ENCODE measurements at places on chromosomes 4 and X.

GRCh38 chr4:151297170-151297569 lies 20.2 kb downstream of the PRSS48 start:
- no peak for DNase-seq

GRCh38 chrX:101195442-101196173 lies 24.0 kb upstream of the DRP2 start:
- no peak for DNase-seq

- no peak for DNase-seq
Measured at GRCh38 chrX:7159149-7159861, 11.4 kb upstream of the PUDP start.

DNA sequence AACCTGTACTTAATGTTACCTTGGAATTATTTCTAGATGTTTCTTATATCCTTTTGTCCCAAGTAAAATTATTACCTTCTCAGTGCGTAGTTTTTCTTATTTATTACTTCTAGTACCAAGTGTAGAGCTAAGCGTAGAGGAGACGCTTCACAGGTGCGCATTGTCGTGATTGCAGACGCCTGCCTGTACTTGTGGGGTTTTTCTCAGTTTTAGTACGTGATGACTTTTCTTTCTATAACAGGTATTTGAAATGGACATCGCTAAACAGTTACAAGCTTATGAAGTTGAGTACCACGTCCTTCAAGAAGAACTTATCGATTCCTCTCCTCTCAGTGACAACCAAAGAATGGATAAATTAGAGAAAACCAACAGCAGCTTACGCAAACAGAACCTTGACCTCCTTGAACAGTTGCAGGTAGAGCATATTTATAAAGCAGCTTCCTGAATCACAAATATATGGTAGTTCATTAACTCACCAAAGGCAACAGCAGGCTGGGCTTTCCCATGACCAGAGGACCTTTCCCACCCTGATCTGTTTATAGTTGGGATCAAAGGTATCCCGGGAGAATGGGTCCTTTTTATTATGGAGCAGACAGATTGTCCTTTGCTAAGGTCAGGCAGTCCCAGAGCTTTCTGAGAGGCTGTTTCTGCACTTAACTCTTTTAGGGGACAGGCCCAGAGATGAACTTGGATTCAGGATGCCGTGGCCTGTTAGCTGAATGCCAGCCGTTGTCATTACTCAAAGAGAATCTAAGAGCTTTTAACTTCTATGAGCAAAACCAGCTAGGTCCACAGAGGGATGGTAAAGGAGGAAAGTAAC lies 172.9 kb downstream of the PTTG2 start:
- no peak for DNase-seq

DNA sequence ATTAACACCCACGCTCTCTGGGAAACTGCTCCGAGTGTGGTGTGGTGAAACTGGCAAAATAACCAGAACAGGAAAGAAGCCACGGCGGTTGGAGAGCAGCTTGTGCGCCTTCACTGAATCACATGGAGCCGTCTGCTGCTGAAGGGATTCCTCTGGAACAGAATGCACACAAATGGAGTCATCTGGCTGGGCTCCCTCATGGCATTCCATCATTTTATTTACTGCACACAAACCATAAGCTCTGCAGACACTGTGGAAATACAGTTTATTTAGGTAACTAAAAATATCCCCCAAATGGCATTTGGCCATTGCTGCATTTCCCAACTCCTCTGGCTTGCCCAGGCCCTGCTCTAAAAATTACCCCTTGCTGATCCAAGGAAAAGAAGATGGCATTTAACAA lies 187.0 kb upstream of the S100G start:
- DNase-seq: no peak

GRCh38 chrX:63661676-63662075 lies 123.3 kb downstream of the ARHGEF9 start:
- DNase-seq: no peak

DNA sequence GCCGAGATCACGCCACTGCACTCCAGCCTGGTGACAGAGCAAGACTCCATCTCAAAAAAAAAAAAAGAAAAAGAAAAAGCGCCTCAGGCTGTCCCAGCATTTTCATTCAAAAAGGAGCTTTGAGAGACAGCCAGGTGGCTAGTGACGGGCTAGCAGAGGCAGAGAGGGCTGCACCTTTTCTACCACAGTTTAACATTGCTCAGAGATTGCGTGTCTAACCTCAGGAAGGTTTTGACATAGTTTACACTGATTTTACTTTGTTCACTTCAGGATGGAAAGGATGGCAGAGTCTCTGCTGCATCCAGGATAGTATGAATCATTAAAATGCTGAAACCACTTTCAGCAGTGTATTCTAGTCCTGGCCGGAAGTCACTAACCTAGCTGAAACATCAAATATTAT lies 28.1 kb downstream of the ZFP42 start:
- DNase-seq: peak; percentile 55

- no peak for DNase-seq
Measured at GRCh38 chr4:124943145-124943889, 230.8 kb upstream of the ANKRD50 start.

DNA sequence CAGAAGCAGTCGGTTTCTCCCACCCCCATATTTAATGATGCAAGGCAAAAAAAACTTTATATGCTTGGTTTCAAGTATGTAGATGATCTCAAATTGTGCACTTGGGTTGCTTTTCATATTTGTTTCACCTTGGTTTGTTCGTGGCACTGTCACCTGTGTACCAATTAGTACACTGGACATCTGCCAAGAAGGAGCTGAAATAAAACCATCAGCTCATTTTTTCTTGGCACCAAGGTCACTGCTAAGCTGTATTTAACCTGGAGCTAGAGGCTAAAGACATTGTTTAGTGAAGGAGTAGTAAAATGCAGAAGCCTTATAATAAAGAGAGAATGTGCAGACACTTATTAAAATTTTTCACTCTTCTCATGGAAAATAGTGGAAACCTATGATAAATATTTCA lies 430.8 kb downstream of the ARHGAP24 start:
- DNase-seq: no peak

- no peak for DNase-seq
Measured at GRCh38 chrX:150525061-150525919, 43.1 kb upstream of the MTM1 start.

DNA sequence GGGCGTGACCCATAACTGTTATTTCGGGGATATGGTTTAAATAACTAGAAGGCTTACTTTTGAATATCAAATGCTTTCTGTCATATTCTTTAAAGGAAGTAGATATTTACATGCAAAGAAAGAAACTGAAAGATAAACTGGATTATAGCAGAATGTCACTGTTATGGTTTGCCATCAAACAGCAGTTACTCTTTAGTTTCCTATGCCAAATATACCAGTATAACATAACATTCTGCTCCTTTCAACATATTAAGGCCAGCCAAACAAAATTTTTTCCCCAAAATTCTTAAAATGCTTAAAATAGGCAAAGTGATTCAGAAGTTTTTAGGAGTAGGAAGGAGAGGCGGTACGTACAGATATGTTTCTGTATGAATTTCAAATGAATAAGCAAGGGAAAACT lies 27.0 kb downstream of the KDM6A start:
- no peak for DNase-seq

DNA sequence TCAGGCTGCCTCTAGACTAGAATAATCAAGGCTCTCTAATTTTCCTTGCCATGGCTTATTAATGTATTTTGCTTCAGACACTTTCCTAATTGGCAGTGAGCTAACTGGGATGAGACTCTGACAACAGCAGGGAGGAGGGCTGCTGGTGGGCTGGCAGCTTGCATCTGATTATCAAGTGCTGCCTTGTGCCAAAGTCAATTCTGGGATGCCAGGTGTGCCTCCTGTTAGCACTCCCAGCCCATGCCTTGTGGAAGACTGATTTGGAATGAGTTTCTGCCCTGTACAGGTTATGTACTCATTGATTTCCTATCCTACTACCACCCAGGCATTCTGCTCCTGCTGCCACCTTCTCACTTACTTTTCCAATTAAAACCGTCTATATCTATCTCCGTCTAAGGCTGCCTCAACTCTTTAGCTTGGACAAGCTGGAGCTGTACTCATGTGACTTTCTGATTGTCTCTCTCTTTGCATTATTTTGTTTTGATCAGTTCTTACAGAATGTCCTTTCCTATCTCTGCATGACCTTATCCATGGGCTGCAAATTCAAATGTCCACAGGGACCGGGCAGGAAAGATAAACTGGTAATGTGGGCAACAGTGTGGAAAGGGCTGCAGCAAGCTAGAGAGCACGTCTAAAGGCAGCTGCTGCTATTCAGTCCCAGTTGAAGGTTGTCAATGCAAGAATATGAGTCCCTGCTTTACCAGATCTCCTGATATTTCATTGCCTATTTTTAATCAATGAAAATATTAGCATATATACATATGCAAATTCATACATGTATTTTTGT lies 112.6 kb downstream of the GABRA2 start:
- DNase-seq: no peak

GRCh38 chr4:107444-108429 lies 16.6 kb upstream of the ZNF718 start:
- no peak for DNase-seq

DNA sequence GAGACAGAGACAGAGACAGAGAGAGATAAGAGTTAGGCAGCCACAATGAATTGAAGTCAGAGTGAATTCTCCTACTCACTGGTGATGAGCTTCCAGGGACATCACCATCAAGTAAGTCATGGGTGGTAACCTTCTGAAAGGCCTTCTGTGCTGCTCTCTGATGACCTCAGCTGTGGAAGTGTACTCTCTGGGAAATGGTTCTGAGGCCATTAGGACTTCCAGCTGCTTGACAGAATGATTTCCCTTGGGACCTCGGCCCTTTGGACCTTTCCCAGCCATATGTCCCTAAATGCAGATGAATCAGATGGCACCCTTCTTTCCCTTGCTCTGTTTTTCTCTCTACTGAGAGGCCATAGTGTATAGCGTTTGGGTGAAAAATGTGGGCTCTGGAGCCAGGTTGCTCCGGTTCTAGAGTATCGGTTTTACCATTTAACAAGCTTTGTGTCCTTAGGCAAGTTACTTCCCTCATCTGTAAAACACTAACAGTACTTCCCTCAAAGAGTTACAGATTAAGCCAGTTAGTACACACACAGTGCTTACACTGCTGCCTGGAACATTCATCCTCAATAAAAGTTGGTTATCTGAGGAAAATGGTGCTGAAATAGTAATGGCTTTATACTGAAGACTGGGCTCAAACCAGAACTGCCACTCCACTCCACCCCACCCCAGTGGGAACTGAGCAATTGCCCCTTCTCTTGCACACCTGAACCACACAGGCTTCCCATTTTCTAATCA lies 7.6 kb downstream of the SEPTIN11 start:
- no peak for DNase-seq

DNA sequence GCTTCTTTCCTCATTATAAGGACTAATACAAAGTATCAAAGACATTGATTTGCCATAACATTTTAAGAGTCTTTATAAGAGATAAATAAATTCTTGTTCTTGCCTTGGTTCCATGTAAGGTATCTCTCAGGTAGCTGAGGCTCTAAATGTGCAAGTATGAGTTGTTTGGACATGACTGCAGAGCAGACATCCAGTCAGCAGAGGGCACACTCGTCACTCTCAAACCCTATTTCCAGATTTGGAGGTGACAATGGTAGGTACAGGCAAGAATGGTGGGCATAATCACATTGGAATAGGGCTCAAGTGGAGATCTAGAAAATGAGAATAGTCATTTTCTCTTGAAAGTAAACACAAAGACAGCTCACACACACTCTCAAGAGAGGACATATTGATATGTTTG lies 133.3 kb upstream of the ZIC3 start:
- DNase-seq: peak; percentile 48

- DNase-seq: no peak
Measured at GRCh38 chr4:70277121-70277520, 34.7 kb downstream of the CSN3 start.

- DNase-seq: no peak
Measured at GRCh38 chr4:3299122-3299975, 6.5 kb downstream of the RGS12 start.

DNA sequence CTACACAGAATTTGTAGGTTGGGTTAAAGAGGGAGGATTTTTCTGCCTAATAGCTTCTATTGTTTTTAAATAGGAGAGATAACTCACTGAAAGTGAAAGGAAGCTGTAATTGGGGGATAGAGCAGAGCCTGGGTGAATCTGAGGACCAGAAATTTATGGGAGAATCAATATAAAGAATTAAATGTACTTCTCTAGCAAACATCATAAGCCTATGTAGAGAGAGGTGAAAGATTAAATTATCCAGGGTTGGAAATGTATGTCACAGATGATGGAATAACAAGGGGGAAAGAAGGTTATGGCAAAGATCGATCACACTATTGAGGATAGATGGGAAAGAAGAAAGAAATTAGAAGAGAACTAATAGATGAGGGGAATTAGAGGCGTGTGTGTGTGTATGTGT lies 104.4 kb upstream of the DCAF8L1 start:
- no peak for DNase-seq

GRCh38 chr4:186780291-186781031 lies 56.8 kb upstream of the FAT1 start:
- DNase-seq: no peak

- no peak for DNase-seq
Measured at GRCh38 chr4:3200423-3201090, 48.4 kb upstream of the MSANTD1 start.

DNA sequence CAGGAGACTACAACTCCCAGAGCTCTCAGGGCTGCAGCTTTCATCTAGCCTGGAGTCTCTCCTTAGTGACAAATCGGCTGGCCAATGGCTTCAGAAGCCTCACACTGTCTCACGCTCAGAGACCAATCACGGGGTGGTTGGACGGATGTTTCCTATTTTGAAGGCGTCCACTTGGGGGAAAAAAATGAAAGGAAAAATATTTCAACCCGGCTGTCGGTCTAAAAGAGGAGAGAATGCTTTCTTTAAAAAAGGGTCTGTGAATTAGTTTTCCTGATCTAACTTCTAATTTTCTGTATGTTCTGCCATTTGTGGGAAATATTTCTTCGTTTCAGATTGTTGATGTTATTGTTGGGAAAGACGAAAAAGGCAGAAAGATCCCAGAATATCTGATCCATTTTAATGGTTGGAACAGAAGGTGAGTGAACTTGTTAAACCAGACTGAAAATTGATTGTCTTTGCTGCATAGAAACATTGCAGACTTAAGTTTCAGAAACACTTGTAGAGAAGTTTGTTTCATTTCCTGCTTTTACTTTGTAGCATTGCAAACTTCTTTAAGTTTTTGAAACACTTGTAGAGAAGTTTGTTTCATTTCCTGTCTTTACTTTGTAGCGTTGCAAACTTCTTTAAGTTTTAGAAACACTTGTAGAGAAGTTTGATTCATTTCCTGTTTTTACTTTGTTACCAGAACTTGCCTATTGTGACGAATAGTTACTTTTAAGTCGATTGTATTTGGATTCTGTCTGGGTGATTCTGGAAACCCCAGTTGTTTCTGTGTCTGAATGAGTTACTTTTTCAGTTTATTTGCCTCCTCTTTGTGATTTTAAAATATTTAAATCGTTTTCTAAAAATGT lies 1.6 kb downstream of the MSL3 start:
- DNase-seq: peak; percentile 90

GRCh38 chrX:15873566-15873965 lies 19.0 kb upstream of the AP1S2 start:
- DNase-seq: no peak

DNA sequence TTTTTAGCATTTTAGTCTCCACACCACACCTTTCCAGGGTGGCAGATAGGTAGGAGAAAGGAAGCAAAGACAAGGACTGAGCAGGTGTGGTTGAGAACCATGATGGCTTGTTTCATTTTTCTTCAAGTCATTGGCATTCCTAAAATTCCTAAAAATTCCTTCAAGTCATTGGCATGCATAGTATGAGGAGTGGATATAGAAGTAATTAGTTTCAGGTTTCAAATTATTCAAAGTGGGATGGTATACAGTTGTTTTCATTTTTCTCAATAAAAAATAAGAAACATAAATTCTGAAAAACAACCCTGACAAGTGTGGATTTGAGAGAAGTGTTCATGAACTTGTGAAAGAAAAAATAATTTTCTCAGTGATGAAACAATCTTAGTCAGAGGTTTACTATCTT lies 22.3 kb upstream of the HERC3 start:
- no peak for DNase-seq

Data from HAP-1 (cell line).